ENCODE measurements at places on chromosomes 3 and 15.

GRCh38 chr3:196195664-196196265 lies 15.4 kb downstream of the ZDHHC19 start:
- DNase-seq = no peak

GRCh38 chr3:149152420-149152819 lies 23.0 kb downstream of the HPS3 start:
- DNase-seq = no peak

DNA sequence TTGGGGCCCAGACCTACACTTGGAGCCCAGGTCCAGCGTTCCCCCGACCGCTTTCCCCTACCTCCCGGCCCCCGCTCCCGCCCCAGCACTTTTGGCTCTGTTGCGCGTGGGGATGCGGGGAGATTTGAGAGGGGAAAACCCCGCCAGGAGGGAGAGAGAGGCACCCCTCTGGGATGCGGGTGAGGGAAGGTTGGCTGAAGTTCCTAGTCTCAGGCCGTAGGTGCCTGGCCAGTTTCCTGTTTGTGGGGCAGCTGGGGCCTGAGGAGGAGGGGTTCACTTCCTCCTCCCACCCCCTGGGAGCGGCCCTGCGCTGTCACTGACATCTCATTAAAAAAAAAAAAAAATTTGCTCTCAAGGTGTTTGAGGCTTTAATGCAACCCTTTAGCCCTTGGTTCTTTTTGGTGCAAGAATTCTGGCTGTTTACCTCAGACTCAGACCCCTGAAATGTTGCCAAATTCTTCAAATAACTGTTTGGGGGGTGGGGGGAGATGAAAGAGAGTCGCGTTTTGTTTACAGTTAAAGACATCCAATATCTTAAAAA lies 2.6 kb downstream of the FAM43A start:
- DNase-seq = peak; percentile 58

DNA sequence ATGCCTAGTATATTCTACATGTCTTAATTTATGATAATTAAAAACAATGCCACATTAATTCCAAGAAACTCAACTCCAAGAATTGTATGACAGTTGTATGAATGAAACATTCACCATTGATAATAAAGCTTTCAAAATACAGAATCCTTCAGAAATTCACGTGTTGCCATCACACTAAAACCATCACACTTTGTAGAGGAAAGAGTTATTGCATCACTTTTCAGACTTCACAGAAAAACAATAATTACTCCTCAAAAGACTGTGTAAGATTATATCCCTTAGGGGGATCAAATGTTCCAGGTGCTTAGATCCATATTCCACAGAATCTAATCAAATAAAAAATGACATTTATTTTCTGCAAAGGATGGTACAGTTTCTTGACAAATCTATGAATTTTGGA lies 85.0 kb downstream of the OSBPL10 start:
- no peak for DNase-seq

- DNase-seq = no peak
Measured at GRCh38 chr15:88658972-88659931, 20.4 kb downstream of the ISG20 start.

DNA sequence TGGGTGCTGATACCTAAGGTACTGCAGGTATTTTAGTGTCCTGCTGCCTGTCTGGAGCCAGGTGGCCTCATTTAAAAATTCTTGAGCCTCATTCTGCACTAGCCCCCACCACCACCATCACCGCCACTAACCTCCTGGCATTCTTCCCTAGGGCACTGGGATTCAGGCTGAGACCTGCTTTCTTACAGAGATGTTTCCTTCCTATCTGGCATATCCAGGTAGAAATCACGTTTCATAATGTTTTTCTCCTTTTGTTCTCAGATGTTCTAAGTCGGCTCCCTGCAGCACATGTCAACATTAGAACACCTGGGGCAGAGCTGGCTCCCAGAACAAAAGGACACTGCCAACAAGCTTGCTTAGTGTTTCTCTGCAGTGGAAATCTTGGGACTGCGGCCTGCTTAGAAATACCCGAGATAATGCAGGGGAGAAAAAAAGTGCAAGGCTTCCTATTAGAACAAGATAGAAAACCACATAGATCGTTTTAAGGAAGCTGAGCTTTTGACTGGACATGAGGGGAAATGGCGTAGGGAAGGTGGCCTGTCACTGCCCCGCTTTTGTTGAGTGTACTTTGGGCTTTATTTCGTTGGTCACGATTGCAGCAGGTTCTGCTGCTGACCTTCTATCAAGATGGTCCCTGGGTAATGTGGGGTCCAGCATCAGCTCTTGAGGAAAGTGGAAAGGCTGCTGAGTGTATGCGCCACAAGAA lies 59.6 kb upstream of the PPARG start:
- no peak for DNase-seq

- peak; percentile 50 for DNase-seq
Measured at GRCh38 chr15:40471105-40471807, 472 bp downstream of the CHST14 start.

GRCh38 chr15:50685191-50685975 lies 1.2 kb downstream of the TRPM7 start:
- DNase-seq = no peak

GRCh38 chr3:126732281-126733060 lies 28.4 kb downstream of the CHCHD6 start:
- no peak for DNase-seq

- no peak for DNase-seq
Measured at GRCh38 chr3:126431103-126431534, 36.4 kb downstream of the CFAP100 start.

- DNase-seq = peak; percentile 24
Measured at GRCh38 chr3:69665026-69665737, 74.1 kb upstream of the MITF start.

GRCh38 chr3:125480656-125481374 lies 39.2 kb downstream of the SNX4 start:
- DNase-seq = no peak

GRCh38 chr15:69820819-69821218 lies 276.9 kb downstream of the TLE3 start:
- DNase-seq = peak; percentile 35

- no peak for DNase-seq
Measured at GRCh38 chr3:184561913-184562877, 610 bp downstream of the EPHB3 start.

DNA sequence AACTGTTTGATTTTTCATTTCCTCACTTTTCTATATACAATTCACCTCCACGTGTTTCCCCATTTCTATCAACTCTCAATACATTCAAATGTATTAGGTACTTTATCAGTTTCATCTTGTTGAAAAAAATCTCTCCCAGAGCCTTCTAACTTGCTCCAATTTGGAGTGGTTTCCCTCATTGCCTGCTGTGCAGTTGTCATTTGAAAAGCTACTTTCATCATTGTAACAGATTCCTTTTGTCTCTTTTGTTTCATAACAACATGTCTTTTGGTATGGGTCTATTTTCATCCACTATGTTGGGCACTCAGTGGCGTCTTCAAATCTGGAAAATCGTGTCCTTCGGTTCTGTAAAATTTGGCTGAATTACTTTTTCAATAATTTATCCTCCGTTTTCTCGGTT lies 75.0 kb downstream of the NR2E3 start:
- no peak for DNase-seq

DNA sequence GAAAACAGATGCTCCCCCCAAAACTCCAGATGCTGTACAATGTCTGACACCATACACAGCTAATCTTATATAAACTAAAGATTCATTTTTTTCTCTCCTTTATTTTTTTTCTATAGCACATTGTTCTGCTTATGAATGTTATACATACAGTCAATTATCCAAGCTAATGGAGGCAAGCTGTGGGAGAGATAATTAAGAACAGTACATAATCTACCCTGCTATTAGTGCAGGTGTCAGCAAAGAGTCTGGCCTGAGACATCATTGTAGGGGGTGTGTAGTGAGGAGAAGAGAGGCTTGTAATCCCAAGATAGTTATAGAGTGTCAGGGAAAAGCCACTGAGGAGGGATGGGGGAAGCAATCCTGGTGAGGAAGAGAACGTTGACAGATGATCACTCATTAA lies 25.4 kb upstream of the CHMP2B start:
- no peak for DNase-seq

DNA sequence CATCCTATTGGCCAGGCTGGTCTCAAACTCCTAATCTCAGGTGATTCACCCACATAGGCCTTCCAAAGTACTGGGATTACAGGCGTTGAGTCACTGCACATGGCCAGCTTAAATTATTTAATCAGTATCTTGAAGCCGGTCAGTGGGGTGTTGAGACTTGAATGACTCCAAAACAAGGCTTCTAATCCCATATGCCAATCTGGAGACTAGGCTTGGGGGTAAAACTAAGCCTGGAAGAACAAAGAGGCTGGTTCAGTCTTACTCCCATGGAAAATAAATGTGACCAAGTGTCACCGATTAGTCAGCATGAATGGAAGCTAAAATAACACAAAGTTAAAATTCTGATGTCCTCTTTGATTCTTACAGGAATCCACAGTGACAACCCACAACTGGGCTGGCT lies 509.1 kb downstream of the FOXP1 start:
- DNase-seq = no peak
